ENCODE measurements at places on chromosomes 6 and 20. TPM values are rescaled to one million over a fixed set of nuclear protein-coding genes. Genes with fewer than 3 reads are reported as not detected.
A peak's percentile ranks its signal among the peaks of the same experiment; 100 is the strongest.

DNA sequence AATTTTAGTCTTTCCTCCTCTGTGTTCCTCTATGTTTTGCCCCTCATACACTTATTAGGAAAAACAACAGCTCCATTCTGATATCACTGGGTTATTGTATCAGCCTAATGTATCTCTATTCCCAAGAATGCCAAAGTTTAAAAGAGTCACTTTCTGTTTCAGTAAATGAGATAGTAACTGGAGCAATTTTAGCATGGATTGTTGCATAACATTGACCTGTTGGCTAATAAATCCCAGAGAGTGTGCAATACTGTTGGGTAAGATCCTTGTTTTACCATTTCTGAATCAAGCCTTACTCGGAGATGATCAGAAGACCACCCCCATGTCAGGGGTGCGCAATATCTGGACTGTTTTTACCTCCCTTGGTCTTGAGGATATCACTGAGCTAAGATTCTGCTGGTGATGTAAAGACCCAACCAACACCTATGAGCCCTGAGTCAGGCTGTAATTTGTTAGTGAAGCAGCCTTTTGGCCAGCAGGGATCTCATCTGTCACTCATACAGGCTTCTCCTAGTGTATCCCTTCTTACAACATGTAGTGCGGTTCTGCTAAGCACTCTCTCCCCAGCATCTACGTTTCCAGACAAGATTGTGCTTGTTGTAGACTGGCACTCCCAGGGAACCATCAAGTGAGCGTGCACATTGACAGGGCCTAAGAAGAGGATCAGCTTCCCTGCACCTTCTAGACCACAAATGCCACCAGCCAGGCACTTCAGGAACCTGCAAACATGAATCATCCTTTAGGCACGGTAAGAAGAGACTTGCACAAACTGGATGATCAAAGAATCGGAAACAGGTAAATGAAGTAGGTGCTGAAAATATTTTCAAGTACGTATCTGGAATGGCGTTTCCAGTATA, 11.5 kb upstream of the IPCEF1 start:
- DNase-seq = no peak

DNA sequence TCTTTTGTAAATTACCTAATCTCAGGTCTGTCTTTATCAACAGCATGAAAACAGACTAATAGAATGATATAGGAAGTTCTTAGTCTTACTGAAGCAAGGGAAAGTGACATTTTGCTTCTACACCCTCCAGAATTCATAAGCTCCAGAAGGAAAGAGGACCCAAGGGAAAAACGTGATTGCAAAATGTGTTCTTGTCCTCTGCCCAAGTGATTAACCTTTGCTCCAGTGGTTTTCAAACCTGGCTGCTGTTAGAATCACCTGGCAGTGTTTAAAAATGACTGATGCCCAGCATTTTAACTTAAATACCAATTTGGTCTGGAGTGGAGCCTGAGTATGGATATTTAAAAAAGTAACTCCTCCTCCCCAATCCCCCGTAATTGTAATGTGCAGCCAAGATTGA, 191.4 kb downstream of the SLC16A10 start:
- DNase-seq = no peak

- DNase-seq = no peak
These were observed 107.7 kb upstream of the RALGAPA2 start for GRCh38 chr20:20820104-20820503.

GRCh38 chr6:20211941-20212391, 303 bp downstream of the MBOAT1 start:
- DNase-seq = no peak

GRCh38 chr6:145875496-145876211, 61.1 kb upstream of the FBXO30 start:
- DNase-seq = no peak

DNA sequence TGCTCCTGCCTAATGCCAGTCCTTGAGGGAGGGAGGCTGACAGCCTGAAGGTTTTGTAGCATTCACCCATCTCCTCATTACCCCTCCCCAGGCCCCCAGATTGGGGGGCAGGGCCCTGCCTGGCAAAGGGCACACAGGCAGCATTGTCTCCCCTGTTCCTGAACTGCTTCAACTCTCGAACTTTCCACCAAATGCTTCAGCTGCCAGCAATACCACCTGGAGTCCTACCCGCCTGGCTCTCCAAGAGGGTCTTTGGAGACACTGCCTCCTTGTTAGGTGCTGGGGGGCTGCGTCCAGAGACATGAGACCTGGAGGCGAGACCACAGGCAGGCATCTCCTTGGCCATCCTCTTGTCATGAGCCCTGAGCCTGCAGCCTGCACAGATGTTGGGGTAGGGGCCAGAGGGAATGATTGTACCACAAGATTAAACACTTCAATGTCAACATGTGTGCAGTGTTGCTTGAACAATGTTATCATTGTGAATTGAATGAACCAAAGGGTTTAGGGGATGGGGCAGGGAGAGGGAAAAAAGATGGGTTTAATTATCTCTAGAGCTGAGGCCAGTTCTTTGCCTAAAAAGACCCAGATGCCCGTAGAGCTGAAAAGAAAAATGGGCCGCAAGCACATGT, 25.0 kb downstream of the BMP7 start:
- no peak for DNase-seq

DNA sequence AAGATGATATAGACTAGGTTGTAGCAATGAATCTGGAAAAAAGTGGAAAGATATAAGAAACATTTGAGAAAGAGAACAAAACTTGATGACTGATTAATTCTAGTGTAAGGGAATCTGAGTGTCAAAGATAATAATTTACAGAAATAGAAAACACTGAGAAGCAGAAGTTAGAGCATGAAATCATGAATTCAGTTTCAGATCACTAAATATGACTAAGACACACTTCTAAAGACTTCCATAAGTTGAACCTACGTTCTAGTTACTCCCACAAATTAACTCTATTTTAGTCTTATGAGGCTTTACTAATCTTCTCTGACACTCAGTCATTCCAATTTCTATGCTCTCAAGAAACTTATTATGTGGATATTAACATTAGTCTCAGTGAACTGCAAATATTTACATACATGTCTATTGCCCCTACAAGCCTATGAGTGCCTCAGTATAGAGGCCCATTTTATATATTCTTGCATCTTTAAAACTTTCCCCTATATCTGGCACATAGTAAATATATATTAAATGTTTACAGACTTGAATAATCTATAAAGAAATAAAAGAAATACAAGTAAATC, 30.4 kb downstream of the IBTK start:
- DNase-seq = no peak

DNA sequence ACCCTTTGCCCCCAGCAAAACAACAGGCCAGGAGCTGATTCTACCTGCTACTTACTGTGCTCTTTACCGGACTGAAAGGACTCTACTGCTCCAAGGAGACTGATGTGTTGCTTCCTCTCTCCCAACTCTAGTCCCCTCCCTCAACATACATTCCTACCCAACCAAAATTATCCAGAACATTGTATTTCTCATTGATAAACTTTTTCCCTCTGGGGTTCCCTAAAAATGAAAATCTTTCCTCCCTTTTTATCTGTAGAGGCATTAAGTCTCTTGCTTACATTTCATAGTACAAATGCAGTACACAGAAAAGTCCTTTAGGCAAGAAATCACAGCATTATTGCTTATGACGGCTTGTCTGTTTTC, 940 bp upstream of the HS3ST5 start:
- DNase-seq = no peak

GRCh38 chr6:13428583-13429405, 58.6 kb downstream of the GFOD1 start:
- no peak for DNase-seq

DNA sequence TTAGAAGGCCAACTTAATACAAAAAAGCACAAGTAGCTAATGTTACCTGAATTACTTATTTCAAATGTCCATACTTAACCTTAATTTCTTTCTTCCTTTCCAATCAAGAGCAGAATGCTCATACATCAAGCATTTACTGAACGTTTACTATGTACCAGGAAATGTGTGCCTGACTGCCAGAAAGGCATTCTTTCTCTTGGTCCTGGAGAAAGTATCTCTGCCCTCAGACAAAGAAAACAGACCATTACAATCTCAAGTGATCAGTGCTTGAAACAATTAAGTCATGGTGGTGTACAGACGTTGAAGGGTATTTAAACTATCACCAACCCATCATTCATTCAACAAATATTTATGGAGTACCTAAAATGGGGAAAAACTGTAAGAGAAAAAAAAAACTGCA, 26.4 kb downstream of the CSNK2A1 start:
- no peak for DNase-seq

DNA sequence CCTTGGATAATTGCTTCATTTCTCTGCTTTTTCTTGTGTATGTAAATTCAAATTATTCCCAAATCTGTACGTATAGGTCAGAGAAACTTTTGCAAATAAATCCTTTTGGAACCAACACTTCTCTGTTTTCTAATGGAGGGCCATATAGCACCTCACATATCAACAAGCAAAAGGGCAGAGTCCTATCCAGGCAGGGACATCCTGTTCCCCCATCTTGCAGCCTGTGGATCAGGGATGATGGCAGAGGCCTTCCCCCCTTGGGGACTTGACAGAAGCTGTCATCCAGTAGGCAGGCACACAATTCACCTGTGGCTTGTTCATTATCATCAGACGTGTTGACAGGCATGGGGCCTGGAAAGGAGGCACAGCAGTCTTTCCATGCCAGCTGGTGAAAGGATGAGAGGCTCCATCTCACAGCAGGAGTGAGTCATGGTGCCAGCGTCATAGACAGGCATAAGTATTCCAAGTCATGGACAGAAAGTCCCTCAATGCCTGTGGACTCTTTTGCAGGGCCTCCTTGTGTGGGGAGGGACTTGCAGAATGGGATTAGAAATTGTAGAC, 31.8 kb upstream of the PLEKHG1 start:
- DNase-seq = no peak

GRCh38 chr6:97047473-97048201, 123.1 kb downstream of the KLHL32 start:
- DNase-seq = no peak

The SLPI gene
- 0.26 TPM for polyA plus RNA-seq

DNA sequence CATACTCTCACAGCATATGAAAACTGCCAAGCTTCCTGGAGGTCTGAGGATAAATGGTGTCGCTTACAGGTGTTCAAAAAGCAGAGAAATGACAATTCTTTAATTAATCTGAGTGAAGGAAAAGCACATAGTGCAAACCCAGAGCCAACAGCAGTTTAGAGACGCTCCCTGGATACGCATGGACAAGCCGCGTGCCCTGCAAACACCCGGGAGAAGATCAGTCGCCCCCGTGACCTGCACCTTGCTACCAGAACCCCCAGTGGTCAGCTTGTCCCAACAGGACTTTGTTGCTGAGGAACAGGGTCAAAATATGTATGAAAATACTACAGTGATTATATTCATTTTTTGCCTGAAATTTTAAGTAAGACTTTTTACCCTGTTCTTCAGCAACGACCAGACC, 93.9 kb downstream of the PSMG4 start:
- DNase-seq = no peak

GRCh38 chr20:46133886-46134654, 16.0 kb downstream of the CD40 start:
- no peak for DNase-seq

DNA sequence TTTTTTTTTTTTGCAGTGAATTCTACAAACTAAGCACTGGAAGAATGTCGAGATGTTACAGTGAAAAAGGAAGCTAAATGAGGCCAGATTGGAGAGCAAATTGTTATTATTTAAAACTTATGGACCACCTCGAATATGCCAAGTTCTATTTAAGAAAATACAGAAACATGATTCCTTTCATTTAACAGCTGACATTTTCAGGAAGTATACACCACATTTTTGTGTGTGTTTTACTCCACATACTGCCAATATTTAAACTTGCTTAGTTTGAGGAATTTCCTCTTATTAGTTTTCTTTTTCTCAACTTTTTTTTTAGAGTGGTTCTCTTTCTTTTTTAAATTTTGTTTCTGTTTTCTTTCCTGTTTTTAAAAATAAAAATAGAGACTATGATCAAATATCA, 37.0 kb upstream of the GCLC start:
- DNase-seq = no peak

GRCh38 chr6:46310196-46310595, 139.4 kb upstream of the ENPP5 start:
- no peak for DNase-seq

DNA sequence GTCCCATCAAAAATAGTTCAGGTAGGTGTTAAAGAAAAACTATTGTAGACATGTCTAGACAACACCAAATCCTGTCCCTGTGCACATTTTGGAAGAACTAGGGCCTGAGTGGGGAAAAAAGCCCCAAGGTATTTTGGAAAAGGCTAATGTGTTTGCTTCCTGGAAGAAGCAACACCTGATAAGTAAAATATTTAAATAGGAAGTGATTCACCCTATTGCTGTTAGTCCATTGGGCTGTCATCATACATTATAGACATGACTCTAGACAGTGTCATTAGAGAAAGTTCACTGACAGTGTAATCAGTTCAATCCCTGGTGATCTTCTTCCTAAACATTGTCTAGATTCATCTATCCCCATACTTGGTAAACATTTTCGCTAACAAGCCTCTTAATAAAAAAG, 465.3 kb downstream of the CBLN4 start:
- DNase-seq = no peak

DNA sequence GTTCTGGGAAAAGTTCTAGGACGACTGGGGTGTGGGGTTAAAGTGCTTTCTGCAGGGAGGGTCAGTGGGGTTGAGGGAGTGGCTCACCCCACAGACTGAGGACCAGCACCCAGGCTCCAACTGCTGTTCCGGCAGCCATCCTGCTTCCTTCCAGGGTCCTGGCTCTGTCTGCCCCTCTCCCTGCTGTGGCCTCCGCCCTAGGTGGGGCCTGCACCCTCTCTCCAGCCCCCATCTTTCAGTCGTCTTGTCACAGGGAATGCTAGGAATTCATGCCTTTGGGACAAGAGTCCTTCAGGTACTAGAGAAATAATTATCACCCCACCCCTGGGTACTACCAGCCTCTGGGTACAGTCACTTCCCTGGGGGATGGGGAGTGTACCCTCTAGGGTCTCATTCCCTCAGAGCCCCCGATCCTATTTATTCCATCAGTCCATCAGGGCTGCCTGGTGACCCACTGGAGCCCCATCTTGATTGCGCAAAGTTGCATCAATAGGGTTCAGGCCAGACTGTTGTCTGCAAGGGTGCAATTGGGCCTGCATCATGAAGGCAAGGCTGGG, at the start of gene AGER:
Gene AGER (minus strand): TSS at position 170 of the 557 bp plus-strand sequence. CDS start 31 bp downstream, at position 139.
- DNase-seq = no peak

The BTNL2 gene
- 1.3 TPM for polyA plus RNA-seq

GRCh38 chr20:14355791-14356190, 18.4 kb upstream of the FLRT3 start:
- DNase-seq = no peak

The PLCB4 gene
- polyA plus RNA-seq = 14.3 TPM

- no peak for DNase-seq
These were observed 445.0 kb downstream of the UTRN start for GRCh38 chr6:144730088-144730645.

- peak; percentile 18 for DNase-seq
These were observed 51.3 kb upstream of the GLP1R start for GRCh38 chr6:38997128-38997761.

DNA sequence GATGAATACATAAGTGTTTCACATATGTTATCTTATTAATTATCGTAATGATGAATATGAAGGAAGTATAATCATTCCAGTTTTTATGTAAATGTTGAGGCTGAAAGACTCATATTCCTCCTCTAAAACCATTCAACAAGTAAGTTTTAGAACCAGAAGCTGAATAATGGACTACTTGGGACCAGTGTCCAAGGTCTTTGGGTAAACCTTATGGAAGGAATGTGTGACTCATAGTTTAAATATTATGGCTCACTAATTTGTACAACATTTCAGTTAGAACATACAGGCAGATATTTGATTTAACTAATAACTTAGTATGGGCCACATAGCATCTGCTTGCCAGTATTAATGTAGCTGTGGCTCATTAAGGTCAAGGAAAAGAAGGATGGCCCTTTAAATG, 209.6 kb downstream of the TFAP2B start:
- no peak for DNase-seq

All from right renal pelvis (tissue), 4 donors.